CMK (cell line): ENCODE measurements at places on chromosomes 16 and 17.

DNA sequence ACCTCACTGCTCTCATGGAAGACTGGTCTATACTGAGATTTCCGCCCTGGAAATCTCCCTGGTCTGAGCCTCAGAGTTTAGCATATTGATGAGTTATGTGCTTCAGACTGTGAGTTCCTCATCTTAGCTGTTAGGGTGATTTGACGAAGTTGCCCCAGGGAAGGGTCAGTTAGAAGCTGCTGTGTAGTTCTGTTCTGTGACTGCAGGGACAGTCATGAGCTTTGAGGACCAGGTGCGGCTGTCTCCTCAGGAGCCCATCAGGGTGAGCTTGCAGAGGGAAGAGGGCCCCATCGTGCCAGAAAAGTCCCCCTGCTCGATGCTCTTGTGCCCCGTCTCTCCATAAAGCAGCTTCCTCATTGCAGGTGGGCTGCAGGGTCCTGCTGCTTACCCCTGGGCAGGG is 28.3 kb upstream of the IL17C start:
- no peak for DNase-seq

DNA sequence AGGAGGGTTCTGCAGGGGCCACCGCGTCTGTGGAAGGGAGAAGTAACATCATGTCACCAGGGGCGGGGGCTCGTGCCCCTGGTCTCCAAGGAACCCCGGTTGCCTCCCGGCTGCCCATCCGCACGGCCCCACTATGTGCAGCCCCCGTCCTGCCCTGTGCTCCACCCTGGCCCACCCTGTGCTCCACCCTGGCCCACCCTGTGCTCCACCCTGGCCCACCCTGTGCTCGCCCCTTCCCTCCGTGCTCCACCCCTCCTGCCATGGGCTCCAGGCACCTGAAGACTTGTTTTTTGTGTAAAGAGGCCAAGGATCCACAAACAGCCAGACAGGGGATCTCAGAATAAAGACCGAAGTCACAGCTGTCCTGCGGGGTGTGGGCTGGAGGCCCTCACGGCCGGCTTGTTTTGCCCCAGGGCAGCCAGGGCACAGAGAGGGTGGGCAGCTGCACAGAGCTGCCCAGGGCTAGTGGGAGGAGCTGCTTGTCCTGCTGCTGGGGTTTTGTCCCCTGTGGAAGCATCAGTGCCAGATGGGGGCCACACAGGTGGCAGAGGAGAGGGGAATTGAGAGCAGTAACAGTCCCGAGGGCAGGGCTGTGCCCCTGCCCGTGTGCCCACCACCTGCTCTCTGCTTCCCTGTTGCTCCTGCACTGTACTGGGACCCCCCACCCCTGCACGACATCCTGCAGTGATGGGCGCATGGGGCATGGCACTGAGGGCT is 147.0 kb upstream of the CIBAR2 start:
- no peak for DNase-seq

- no peak for DNase-seq
Measured at GRCh38 chr17:65283704-65284103, 146.5 kb downstream of the RGS9 start.

DNA sequence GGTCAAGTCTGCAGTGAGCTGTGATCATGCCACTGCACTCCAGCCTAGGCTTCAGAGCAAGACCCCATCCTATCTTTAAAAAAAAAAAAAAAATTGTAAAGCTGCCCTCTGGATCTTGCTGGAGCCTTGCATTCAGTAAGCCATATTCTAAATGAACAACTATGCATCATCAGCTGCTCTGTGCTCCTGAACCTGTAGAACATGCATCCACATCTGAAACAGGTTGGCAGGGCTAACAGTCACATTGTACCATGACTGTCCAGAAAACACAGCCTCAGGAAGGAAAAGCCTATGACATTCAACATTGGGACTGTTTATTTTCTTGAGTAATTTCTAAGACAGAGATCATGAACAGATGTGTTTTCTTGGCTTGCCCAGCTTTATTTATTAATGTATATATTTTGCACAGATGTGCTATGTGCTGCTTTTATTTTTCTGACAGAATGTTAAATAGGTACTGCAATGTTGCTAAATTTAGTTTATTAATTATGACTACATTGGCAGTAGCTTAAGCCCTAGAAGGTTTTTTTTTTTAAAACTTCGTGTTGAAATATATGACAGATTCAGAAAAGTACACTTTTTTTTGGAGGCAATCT is 19.8 kb downstream of the ACSF2 start:
- DNase-seq, result no peak

- DNase-seq, result peak; percentile 40
Measured at GRCh38 chr16:85798901-85799496, 345 bp downstream of the EMC8 start.

- no peak for DNase-seq
Measured at GRCh38 chr16:24626256-24626655, 86.9 kb downstream of the RBBP6 start.

DNA sequence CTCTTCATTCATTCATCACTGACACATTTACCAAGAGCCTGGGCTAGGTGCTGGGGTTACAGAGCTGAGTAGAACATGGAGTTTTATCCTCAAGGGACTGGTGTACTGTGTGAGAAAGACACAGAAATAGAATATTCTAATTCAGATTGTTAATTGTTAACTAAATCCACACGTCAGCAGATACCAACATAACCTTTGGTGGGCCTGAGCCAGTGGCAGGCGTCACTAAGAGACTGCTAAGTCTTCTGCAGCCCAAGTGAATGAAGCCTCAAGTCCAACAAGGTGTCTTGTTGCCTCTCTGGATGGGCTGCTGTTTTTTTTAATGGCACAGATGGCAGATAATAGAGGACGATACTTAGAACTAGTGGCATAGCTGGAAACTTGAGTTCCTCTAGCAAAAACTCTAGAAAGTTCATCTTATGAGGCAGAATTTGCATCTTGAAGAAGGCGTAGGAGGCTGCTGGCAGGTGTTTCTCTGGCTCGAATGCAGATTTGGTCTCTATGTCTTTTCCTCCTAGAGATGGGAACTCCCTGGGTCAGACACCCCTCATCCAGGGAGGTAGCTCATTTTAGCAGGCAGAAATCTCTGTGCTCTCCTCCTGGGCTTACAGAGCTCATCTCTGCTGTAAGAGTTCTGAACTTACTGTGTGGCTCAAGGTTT is 179.5 kb downstream of the NTN1 start:
- no peak for DNase-seq

GRCh38 chr16:81499576-81500380 is 55.2 kb downstream of the CMIP start:
- no peak for DNase-seq

DNA sequence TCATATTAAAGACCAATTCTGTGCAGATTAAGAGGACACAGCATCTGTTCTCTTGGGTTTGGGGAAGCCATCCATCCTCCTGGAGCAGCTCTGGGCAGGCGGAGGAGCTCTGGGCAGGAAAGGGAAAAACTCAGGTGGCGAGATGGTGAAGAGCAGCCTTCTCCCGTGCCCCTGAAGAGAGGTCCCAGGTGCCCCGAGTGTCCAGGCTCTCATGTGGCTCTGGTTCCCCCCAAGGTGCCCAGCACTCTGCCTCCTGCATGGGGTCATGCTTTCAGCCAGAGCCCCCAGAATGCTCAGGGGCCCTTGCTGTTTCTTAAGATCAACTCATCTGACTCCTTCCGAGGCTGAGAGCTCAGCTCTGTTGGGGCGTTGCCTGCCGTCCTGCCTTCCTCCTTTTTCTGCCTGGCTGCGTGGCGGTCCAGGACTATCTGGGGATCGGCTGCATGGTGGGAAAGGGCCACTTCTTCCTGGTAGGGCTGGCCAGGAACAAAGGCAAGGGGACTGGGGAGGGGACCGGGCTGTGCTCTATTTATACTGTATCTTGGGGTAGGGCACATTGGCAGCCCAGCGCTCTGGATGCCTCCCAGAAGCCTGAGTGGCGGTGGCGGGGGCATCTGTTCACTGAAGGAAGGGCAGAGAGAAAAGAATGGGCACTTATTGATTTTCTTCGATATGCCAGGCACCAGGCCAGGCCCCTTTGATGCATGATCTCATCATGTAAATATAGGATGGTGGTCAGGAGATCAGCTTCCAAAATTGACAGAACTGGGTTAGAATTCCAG is 103.2 kb upstream of the SDK2 start:
- DNase-seq, result no peak

DNA sequence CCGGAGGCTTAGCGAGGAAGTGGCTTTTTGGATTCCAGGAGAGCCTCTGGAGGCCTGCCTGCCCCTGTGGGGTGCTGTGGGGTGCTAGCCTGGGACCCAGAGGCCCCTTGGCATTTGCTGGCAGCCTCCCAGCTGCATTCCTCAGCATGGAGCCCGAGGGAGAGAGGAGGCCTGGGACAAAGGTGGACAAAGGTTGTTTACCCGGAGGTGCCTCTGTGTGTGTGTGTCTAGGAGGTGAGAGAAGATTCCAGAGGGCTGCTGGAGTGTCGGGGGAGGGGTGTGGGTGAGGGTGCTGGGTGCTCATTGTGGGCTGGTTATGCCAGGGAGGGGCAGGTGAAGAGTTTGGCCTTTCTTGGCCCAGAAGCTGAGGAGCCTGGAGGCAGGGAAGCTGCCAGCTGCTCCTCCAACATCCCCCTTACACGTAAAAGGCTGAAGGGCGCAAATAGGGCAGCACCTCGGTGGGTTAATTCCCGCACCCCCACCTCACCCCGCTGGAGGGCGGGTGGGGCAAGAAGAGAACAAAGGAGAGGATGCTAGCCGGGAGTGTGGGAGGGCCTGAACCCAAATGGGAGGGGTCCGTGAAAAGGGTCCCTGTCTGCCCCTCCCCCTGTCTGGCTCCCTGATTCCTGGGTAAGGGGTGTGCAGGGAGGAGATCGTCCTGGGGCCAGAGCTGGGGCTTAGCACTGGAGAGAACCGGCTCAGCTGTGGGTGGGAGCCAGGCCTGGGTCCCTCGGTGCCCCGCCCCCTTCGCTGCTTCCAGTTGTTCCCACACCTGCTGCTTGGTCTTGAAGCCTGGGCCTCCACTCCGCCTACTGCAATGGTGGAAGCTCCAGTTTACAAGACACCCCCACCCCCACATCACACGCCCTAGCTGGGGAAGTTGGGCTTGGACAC is 9.9 kb downstream of the HEXIM2 start:
- DNase-seq, result no peak

DNA sequence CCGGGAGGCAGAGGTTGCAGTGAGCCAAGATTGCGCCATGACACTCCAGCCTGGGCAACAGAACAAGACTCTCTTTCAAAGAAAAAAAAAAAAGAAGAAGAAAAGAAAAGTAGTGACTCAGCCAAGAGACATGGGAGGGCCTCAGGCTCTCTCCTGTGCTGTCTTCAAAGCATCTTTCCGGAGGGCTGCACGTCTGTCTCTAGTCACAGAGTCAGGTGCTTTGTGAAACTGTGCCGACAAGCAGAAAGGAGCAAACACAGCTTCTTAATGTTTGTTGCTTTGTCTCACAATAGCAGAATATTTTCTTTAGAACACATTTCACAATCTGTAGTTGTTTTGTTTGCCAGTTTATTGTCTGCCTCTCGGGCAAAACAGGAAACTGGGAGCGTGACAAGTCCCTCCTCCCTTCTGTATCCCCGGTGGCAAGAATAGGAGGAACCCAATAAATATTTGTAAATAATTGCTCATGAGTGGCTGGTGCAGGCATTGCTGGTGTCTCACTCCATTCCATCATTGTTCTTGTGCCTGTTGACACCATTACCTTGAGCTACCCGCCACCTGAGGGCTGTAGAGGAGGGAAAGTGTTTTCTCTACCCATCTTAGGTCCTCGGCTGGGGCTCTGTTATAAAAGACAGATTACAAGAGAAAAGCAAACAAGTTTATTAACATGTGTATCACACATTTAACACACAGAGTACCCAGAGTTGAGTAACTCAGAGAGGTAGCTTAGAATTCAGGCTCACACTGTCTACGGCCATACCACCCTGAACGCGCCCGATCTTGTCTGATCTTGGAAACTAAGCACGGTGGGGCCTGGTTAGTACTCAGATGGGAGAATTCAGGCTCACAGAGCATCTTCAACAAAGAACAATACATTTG is 5.5 kb downstream of the GAST start:
- no peak for DNase-seq

- DNase-seq, result no peak
Measured at GRCh38 chr16:55566432-55567175, at the start of gene CAPNS2. Gene CAPNS2, plus strand, starts transcription at chr16:55566684. Its CDS starts 73 bp downstream, at chr16:55566757.

DNA sequence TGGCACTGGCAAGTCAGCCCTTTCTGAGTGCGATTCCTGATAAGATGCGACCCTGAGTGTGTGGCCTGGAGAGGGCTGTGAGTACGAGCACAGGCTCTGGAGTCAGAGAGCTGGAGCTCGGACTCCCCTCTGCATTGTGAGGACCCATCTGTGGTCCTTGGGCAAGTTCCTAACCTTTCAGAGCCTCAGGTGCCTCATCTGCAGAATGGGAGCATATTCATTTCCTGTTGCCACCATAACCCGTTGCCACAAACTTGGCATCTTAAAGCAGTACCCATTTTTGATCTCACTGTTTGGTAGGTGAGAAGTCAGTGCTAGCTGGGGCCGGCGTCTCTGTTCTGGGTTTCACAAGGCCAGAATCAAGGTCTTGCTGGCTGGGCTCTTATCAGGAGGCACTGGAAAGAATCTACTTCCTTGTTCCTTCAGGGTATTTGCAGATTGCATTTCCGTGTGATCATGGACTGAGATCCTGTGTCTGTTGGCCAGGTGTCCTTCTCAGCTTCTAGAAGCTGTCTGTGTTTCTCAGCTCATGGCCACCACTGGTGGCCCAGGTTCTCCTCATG is 20.2 kb downstream of the KNOP1 start:
- DNase-seq, result no peak
